Right kidney (tissue), 9 donors: ENCODE measurements at places on chromosomes 7 and 10.

- DNase-seq: no peak
These were observed 315.5 kb downstream of the RPS24 start for GRCh38 chr10:78349165-78349516.

- no peak for DNase-seq
These were observed 303.3 kb downstream of the GPR37 start for GRCh38 chr7:124462249-124462648.

- no peak for DNase-seq
These were observed 57.8 kb downstream of the TCF7L2 start for GRCh38 chr10:113007821-113008220.

GRCh38 chr7:32694182-32694581 lies 197.4 kb downstream of the KBTBD2 start:
- no peak for DNase-seq

DNA sequence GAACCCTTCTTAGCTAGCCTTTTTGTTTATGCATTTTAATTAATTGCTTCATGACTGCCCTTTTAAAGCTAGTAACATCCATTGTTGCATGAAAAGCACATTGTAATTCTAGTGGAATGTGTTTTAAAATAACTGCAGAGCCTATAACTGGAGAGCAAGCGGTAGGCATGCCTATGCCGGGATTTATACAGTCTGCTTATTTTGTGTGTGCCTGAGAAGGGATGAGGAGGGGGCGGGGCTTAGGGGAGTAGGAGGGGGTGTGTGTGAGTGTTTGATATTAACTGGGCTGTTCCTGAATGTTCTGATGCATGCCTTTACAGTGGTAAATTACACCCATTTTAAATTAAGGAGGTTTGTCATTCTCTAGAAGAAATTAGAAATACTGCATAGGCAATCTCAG lies 208.1 kb downstream of the TCF7L2 start:
- no peak for DNase-seq

DNA sequence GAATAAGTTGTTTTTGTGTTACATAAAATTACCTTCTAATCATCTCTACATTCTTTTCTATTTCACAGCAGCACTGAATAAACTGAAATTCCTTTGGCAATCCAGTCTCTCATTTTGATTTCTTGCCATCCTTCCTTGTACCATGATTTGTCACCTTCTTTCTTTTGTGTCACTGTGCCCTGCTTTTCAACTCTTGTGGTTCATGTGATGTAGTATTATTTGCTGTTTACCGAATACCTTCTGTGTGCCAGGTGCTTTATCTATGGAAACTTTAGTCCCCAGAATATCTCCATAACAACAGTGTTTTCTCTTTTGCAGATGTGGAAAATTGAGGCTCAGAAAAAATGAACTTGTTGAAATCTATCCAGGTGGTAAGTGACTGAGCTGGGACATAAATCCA lies 220.3 kb downstream of the STK31 start:
- DNase-seq: no peak

DNA sequence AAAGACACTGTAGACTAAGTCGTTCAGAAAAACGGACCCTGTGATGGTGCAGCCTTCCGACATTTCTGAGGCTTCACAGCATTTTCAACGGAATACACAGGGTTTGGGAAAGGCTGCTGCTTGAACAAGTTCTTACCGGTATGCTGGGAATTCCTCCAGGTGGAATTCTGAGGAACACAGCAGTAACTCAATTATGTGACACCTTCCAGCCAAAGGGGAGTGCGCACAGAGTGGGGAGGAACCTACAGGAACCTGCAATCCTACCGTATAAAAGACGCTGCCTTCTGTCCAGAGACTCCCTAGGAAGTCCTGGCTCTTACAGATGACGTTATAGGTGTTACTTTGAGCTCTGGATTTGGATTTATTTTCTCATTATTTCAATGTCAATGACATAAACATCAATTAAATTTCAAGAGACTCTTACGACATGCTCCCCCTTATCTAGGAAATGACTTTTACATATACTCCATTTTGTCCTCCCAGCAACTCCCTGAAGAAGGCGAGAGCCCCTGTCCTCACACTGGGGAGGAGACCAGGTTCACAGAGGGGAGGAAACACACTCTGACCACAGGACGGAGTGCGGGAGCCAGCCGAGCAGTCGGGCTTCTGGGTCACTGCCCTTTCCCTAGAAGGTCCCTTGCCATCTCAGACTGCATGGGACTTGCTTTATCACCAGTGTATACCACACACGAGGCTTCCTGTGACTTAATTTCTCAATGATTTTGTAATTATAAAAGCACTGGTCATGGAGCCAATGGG lies 27.9 kb downstream of the VIPR2 start:
- DNase-seq: no peak

- peak; percentile 79 for DNase-seq
These were observed 1.2 kb upstream of the UNCX start for GRCh38 chr7:1231214-1232102.

- no peak for DNase-seq
These were observed 563 bp upstream of the COA1 start for GRCh38 chr7:43729924-43730248.

GRCh38 chr7:135175931-135176330 lies 5.4 kb upstream of the CYREN start:
- no peak for DNase-seq

DNA sequence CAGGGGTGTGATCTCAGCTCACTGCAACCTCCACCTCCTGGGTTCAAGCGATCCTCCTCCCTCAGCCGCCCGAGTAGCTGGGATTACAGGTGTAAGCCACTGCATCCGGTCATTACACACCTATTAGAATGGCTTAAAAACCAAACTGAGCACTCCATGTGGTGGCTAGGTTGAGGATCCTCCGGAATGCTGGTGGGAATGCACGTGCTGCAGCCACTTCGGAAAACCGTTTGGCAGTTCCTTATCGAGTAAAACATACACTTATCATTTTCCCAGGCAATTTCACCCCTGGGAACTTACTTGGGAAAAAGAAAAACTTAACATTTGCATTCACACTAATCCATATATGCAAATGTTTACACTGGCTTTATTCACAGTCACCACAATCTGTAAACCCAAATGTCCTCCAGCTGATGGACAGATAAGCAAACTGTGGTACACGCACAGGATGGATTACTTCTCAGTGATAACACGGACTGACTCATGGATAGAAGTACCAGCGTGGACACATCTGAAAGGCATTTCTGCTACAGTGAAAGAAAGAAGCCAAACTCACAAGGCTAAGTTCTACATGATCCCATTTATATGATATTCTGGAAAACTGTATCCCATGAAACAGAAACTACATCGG lies 20.4 kb downstream of the RFC2 start:
- no peak for DNase-seq

DNA sequence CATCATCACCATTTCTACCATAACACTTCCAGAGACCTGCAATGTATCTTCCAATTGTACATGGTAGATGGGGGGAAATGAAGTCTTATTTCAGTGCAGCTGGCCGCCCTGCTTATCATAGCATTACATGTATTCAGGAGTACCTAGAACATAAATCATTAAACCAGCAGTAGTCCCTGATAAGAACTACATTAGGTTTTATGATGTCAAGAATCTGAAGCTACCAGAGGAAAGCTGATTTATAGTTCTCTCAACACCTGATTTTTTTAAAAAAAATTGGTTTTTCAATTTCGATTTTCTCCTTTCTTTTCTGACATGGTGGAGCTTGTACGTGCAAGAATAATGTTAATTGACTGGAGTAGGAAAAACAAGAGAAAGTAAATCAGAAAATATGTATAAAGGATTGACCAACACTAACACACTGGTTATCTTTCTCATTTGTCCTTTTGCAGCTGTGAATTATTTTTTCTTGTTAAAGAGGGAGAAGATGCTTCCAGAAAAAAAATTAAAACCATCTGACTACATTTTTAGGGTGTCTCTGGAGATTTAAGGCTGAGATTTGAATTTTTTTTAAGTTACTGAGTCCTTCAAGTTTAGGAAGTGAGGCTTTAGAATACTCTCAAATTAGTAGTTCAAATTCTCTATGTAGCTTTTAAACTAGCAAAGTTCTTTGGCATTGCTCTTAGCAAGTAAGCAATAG lies 59.1 kb downstream of the CSTF2T start:
- DNase-seq: no peak

GRCh38 chr7:137862358-137862757 lies 15.6 kb upstream of the DGKI start:
- DNase-seq: no peak

DNA sequence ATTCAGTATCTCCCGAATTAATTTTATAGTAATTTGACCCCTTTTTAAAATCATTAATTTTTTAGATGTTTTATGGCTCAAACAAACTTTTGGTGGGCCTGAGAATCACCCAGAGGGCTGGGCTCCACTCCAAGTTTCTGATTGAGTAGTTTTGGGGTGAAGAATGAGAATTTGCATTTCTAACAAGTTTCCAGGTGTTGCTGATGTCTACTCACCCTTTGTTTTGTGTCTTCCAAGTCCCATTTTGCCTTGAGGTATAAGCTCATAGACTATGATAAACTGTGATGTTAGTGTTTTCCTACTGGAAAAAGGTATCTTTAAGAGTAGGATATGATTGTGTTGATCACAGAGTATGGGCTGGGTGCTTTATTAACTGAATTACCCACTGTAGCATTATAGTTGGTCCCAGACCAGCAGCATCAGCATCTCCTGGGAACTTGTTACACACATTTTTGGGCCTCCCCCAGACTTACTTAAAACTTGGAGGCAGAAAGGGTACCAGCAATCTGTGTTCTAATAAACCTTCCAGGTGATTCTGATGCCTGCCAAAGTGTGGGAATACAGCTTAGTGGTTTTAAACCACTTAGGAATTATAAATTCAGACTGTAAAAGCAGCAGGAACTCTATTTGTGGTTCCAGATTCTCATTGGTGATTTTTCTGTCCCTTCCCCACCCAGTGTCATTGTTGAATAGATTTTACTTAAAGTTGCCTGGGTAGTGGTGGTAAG lies 19.1 kb downstream of the ZNRF2 start:
- DNase-seq: no peak

- no peak for DNase-seq
These were observed 315.2 kb downstream of the GATA3 start for GRCh38 chr10:8369666-8370065.

- DNase-seq: no peak
These were observed 48.2 kb downstream of the ARHGAP22 start for GRCh38 chr10:48556713-48557112.

- no peak for DNase-seq
These were observed 663.3 kb upstream of the FOXK1 start for GRCh38 chr7:4018601-4019316.

DNA sequence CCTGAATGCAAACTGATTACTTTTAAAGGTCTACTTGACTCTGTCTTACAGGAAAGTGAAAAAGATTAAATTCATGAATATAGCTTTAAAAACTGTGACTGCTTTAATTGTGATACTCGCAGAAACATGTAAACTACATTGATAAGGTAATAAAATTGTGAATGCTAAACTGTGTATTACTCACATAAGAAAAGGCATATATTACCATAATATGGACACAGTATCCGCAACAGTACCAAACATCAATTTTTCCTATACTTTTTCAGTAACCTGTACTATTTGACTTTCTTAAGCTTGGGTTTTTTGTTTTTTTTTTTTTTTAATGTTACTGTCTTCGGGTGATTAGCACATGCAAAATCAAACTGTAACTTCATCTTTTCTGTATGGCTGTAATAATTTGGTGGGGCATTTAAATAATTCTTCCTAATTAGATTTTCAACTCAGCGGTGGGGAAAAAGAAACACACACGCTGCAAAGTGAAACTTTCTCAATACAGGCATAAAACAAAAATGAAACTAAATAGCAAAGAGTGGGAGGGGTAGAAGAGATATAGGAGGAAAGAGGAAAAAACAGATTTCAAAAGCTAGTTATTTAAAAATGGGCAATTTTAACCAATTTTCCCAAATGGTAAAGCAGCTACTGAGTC lies 23.2 kb downstream of the NT5C3A start:
- DNase-seq: no peak

DNA sequence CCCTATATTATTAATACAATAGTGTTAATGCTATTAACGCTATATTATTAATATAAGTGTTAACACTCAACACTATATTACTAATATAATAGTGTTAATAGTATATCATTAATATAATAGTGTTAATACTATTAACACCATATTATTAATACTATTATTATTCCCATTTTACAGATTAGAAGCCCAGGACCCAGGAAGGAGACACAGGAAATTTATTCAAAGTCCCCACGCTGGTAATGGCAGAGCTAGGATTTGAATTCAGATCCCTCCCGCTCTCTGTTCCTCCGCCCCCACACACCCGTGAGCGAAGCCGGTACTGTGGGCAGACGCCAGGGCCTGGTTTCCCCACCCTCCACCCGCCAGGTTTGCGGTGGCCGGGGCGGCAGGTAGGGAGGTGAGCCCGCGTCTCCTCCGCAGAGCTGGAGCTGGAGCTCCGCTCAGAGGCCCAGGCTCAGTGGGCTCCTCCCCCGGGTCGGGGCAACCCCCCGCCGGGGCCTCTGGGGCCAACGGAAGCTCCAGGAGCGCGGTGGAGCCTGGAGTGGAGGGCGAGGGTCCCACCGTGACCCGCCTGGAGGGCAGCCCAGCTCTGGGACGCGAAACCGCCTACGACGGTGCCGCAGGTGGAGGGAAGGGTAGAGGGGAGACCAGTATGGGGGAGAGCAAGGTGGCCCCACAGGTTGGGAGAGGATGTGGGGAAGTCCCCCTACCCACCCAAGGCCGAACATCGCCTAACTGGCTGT lies at the start of gene TMEM225B:
TMEM225B (plus strand) TSS at position 506 of the 740 bp plus-strand sequence. CDS start 6,122 bp downstream, outside the sequence.
- no peak for DNase-seq

GRCh38 chr10:68562661-68563570 lies 2.8 kb downstream of the TET1 start:
- DNase-seq: peak; percentile 49

GRCh38 chr7:37201876-37202198 lies 246.8 kb downstream of the ELMO1 start:
- DNase-seq: no peak

- DNase-seq: no peak
These were observed 67.1 kb upstream of the MAGI2 start for GRCh38 chr7:79520543-79520942.

GRCh38 chr7:75957021-75957736 lies 37.2 kb downstream of the TMEM120A start:
- peak; percentile 52 for DNase-seq

DNA sequence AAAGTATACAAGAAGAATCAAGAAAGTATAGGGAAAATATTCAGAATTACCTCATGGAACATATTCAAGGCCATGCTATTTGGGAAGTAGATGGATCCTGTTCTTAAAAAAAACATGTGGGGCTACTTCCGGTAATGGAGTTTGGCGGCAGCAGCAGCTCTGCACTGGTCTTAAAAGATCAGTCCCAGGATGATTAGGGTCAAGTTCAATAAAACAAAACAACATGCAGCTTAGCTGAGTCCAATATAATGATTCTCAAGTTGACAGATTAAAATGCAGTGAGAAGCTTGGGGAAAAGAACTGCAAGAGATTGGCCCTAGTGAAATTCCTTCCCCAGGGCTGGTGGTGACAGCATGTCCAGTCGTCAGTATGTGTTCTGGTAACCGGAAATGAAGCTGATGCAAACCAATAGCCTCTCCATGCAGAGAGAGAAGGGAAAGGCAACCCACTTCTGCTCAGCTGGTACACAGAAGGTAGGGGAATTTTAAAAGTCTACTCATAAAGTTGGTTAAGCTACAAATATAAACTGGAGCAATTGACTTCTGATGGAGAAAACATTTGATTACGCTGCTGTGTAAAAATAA lies 305.1 kb upstream of the IMMP2L start:
- peak; percentile 5 for DNase-seq
